ENCODE measurements at places on chromosomes 16 and 17.

DNA sequence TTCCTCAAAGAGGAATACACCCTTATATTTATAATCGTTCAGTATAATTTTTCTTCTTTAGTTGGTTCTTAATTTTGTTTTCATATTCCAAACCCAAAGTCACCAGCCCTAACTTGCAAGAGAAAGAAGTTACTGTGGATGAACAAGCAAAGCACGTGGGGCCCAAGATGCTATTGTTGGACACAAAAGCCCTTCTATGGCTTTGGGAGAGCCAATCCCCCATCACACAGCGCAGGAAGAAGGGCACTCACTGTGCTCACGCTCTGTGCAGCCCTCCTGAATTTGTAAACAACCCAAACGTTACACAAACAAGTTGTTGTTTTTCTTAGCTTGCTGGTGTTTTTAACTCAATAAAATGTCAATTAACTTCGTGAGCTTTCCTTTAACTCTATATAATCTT, 22.5 kb downstream of the SPPL2C start:
- DNase-seq: no peak
- peaks cover 21% of the 10 kb centered on the region for H3K27me3 ChIP-seq
- no peak overlapping the region for H3K27ac ChIP-seq

DNA sequence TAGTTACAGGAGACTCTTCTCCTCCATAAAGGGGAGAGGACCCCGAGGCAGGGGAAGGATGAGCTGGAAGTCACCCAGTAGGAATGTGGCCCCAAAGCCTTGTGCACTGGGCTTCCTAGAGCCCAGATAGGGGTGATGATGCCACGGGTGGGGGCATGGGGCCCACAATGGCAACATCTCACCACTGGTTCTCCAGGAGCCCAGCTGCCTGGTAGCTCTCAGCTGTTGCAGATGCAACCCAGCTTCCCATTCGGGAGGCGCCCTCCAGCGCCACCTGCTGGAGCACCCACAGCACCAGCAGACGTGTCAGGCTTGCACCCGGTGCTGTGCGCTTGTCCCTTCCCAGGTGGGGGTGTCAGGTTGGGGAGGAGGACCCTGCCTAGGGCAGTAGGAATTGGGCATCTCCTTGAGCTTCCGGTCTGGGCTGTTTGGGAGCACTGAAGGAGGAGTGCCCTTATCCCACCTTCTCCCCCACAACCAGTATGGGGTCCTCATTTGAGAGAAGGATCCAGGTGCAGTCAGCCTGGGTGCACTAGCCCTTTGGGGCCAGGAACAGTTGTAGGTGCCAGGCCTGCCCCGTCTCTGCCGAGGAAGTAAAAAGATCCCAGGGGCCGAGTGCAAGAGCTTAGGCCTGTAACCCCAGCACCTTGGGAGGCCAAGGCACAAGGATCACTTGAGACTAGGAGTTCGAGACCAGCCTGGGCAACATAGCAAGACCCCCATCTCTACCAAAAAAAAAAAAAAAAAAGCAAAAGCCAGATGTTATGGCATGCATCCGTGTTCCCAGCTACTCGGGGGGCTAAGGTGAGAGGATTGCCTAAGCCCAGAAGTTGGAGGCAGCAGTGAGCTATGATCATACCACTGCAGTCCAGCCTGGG, 14.4 kb downstream of the CDIPT start:
- H3K4me1 ChIP-seq: no peaks in the 10 kb centered on the region
- H3K4me3 ChIP-seq: no peak overlapping the region
- no peaks in the 10 kb centered on the region for H3K27me3 ChIP-seq

DNA sequence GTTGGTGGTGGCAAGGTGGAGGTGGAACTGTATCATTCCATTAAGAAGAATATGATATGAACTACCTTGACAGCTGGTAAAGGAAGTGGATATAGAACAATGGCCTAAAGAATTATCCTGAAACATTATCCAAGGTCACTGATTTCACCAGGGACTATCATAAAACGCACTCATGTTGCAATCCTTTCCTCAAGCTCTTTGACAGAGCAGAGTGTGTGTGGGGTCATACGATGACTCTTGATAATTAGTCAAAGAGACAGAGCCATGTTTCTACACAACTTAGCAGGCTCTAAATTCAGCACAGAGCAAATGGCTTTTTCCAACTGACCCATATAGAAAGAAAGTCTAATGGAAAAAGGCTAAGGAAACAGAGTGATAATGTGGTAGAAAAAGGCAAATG, 126.4 kb upstream of the ANKFN1 start:
- H3K27me3 ChIP-seq: no peaks in the 10 kb centered on the region
- H3K4me3 ChIP-seq: no peak overlapping the region
- H3K4me1 ChIP-seq: no peaks in the 10 kb centered on the region
- no peak for DNase-seq
- H3K27ac ChIP-seq: no peak overlapping the region
- no peaks in the 10 kb centered on the region for H3K36me3 ChIP-seq

DNA sequence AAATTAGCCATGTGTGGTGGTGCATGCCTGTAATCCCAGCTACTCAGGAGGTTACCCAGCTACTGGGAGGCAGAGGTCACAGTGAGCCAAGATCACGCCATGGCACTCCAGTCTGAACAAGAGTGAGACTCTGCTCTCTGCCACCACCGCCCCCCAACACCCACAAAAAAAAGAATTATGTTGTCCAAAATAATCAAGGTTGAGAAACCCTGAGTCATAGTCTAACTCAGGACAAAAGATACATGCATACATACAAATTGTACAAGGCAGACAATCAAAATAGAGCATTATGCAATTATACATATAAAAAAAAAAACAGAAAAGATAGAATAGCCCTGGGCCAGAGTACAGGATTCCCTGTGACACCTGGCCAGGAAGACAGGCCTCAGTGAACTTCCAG, 6.6 kb upstream of the KPNB1 start:
- H3K27ac ChIP-seq: no peak overlapping the region
- no peak for DNase-seq
- H3K4me3 ChIP-seq: no peak overlapping the region
- H3K4me1 ChIP-seq: no peaks in the 10 kb centered on the region

- peaks cover 15% of the 10 kb centered on the region for H3K4me1 ChIP-seq
- peak within 1 kb of the TSS; percentile 77 for H3K4me3 ChIP-seq
- peaks cover 36% of the 10 kb centered on the region for H3K36me3 ChIP-seq
- H3K27ac ChIP-seq: peak within 1 kb of the TSS; percentile 44
- peak; percentile 79 for DNase-seq
- no peaks in the 10 kb centered on the region for H3K27me3 ChIP-seq
Measured at GRCh38 chr17:39197380-39198185, at the start of gene CACNB1. Gene CACNB1, minus strand, starts transcription at chr17:39197669. Its CDS starts 174 bp downstream, at chr17:39197495.

DNA sequence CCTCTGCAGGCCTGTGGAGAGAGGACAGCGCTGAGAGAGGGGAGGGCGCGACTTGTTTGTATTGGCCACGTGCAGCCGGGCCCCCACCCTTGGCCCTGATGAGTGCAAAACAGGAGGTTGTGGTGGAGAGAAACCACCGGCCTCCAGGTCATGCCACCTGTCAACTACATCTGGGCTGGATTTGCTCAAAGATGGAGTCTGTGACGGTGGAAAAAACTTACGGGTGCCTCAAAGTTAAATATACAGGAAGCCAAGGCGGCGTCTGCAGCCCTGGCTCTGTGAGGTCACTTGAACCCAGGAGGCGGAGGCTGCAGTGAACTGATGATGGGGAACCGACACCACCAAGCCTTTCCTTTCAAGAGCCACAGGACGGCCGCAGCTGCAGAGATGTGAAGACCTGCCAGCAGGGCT, 15.7 kb downstream of the C16orf74 start:
- H3K27me3 ChIP-seq: no peaks in the 10 kb centered on the region
- H3K4me1 ChIP-seq: peaks cover 8% of the 10 kb centered on the region
- H3K36me3 ChIP-seq: no peaks in the 10 kb centered on the region
- no peak overlapping the region for H3K27ac ChIP-seq
- no peak for DNase-seq
- H3K4me3 ChIP-seq: no peak overlapping the region

GRCh38 chr17:5485270-5486205, at the start of gene DERL2:
Gene DERL2, minus strand, starts transcription at chr17:5486178. Its CDS starts 17 bp downstream, at chr17:5486161.
- H3K4me1 ChIP-seq: peaks cover 3% of the 10 kb centered on the region
- peak within 1 kb of the TSS; percentile 91 for H3K4me3 ChIP-seq
- DNase-seq: peak; percentile 52
- no peaks in the 10 kb centered on the region for H3K27me3 ChIP-seq

GRCh38 chr17:50850640-50851039, 15.3 kb downstream of the WFIKKN2 start:
- no peaks in the 10 kb centered on the region for H3K36me3 ChIP-seq
- H3K27me3 ChIP-seq: no peaks in the 10 kb centered on the region
- DNase-seq: no peak
- H3K4me3 ChIP-seq: no peak overlapping the region
- peaks cover under 1% of the 10 kb centered on the region for H3K4me1 ChIP-seq

- H3K36me3 ChIP-seq: no peaks in the 10 kb centered on the region
- H3K27me3 ChIP-seq: no peaks in the 10 kb centered on the region
- H3K4me1 ChIP-seq: peaks cover 5% of the 10 kb centered on the region
- no peak overlapping the region for H3K4me3 ChIP-seq
Measured at GRCh38 chr16:66382966-66383299, 16.4 kb downstream of the CDH5 start.

DNA sequence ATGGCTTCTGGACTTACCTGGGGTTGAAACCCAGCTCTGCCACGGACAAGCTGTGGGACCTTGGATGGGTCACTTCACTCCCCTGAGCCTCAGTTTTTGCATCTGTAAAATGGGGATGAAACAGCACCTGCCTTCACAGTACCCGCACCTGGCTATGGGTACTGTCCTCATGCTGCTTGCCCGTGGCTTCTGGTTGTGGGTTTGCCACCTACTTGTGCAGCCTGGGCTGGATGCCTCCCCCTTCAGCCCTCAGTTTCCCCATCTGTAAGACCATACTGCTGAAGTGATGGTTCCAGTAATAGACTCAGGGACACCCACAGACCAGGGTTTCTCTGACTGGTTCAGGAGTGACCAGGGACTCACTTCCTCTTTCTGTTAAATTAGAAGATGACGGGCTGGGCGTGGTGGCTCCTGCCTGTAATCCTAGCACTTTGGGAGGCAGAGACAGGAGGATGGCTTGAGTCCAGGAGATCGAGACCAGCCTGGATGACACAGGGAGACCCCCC, 9.4 kb downstream of the GLIS2 start:
- DNase-seq: no peak
- H3K4me3 ChIP-seq: no peak overlapping the region
- no peaks in the 10 kb centered on the region for H3K36me3 ChIP-seq
- H3K27ac ChIP-seq: no peak overlapping the region
- no peaks in the 10 kb centered on the region for H3K27me3 ChIP-seq
- peaks cover 36% of the 10 kb centered on the region for H3K4me1 ChIP-seq

DNA sequence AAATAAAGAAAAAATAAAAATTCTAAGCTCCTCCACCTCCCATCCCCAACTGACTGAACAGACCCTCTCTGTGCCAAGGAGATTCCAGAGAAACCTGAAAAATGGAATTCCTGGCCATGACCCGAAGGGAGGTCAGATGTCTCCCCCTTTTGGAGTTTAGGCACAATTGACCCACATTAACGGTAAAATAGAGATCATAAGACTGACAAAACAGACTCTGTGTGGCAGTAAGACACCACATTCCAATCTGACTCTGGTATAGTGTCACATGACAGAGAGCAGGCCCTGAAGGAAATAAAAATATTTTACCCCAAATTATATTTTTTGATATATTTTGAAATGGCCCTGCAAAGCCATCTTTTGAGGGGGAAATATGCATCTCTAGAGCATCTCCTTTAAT, 115.1 kb upstream of the ZKSCAN2 start:
- no peak for DNase-seq
- H3K27ac ChIP-seq: no peak overlapping the region

DNA sequence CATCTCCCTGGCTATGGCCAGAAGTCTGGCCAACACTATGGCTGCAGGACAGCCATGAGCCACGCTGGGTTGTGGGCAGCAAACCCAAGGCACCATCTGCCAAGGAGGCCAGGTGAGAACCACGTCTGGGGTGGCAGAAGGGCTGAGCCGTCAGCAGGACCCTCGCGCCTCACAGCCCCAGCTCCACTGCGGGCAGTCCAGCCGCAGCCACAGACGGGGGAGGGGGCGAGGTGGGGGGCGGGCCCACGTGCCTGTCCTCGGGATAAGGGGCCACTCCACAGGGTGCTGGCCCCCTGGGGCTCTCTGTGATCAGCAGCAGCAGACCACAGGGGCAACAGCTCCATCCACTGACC, 6.5 kb upstream of the BAIAP2 start:
- DNase-seq: no peak
- H3K4me1 ChIP-seq: peaks cover 15% of the 10 kb centered on the region

DNA sequence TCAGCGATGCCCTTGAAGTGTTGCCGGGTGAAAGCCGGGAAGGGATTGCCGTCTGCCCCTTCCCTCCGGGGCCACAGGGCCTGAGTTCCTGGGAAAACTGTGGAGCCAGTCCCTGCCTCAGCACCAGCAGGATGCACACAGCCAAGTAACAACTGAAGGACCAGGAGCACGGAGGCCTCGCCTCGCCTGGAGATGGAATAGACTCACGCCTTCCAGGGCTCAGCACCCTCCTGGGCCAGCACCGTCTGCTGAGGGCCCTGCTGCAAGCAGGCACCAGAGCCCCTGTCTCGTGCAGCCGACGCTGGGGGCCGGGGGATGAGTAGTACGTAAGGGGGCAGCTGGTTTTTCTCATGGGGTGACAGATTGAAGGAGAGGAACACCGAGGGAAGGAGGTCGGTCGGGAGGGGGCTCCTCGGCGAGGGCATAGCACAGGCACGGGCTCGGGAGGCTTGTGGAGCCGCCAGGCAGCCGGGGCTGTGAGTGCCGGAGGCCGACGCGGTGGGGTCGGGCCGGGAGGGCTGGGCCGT, 6.4 kb downstream of the CBFA2T3 start:
- no peak for DNase-seq
- H3K4me1 ChIP-seq: peaks cover 14% of the 10 kb centered on the region

GRCh38 chr16:53779186-53779585, 75.2 kb downstream of the FTO start:
- no peak overlapping the region for H3K4me3 ChIP-seq
- no peaks in the 10 kb centered on the region for H3K27me3 ChIP-seq
- H3K36me3 ChIP-seq: no peaks in the 10 kb centered on the region
- no peak overlapping the region for H3K27ac ChIP-seq
- H3K4me1 ChIP-seq: peaks cover 5% of the 10 kb centered on the region

GRCh38 chr17:3038941-3039340, 24.5 kb downstream of the OR1D5 start:
- H3K36me3 ChIP-seq: no peaks in the 10 kb centered on the region
- DNase-seq: no peak
- H3K4me1 ChIP-seq: no peaks in the 10 kb centered on the region
- no peaks in the 10 kb centered on the region for H3K27me3 ChIP-seq

DNA sequence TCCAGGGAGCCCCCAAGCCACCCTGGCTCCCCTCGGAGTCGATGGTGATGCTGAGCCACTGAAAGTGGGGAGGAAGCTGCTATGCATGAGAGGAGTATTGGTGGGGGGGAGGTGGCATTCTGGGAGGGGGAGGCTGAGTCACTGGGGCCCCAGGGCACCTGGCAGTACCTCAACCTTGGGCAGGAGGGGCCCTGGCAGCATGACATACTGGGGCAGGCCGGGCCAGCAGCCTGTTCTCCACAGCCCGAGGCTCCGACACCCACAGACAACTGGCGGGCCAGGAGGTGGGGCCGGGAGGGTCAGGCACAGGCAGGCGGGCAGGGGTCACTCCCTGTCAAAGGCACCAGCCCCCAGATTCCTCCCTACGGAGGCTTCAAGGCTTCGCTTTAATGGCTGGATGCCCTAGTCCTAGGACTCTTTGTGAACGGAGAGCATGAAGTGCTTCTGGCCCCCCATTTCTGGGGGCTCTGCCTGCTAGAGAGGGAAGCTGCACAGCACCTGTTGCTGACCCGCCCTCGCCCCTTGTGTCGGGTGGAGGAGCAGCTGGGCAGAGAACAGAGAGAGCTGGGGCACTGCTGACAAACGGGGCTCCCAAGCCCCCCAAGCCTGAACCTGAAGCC, 928 bp downstream of the CASKIN2 start:
- H3K4me3 ChIP-seq: peak overlapping the region; percentile 89
- no peak overlapping the region for H3K27ac ChIP-seq
- no peaks in the 10 kb centered on the region for H3K27me3 ChIP-seq
- no peak for DNase-seq
- H3K4me1 ChIP-seq: peaks cover 12% of the 10 kb centered on the region
- peaks cover 62% of the 10 kb centered on the region for H3K36me3 ChIP-seq
